Putamen (tissue), 1 donor: ENCODE measurements at places on chromosomes 12 and 14.
A peak's percentile ranks its signal among the peaks of the same experiment; 100 is the strongest.

GRCh38 chr12:22204391-22204790, 130.1 kb downstream of the ST8SIA1 start:
- no peak for DNase-seq

- no peak for DNase-seq
These were observed 46.4 kb upstream of the NID2 start for GRCh38 chr14:52115286-52115685.

- DNase-seq: peak; percentile 97
These were observed at the start of gene SUOX for GRCh38 chr12:55996715-55997534. Gene SUOX, plus strand, starts transcription at chr12:55997276. Its CDS starts 4,946 bp downstream, at chr12:56002222.

DNA sequence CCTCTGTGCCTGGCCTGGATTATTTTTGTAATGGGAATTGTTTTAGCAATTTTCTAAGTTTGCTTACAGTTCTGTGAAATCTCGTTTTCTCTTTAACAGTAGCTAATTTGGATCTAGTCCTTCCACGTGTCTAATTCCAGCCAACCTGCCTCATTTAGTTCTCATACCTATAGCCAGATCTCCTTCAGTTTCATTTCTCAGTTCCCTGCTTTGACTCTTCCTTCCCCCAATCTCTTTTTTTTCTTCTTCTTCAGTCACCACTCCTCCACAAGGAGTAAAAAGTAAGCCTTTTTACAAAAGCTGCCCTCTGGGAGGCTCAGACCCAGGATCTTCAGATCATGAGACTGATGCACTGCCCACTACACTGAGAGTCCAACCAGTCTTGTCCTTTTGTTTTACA, 1.4 kb downstream of the THTPA start:
- DNase-seq: no peak

DNA sequence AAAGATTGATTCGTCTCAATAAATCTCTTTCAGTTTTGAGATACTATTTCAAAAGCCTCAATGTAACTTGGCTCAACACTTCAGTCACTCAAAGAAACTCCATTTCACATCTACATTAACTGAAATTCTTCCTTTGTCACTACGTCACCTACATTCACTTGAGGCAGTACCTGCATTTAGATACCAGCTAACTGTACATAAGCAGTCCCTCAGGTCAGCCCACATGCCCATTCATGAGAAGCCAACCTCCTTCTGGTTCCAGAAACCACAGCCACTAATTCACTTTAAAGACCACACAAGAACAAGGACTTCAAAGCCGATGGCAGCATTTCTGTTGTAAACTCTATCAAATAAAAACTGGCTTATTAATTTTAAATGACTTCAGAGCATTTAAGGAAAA, 43.0 kb downstream of the SETD3 start:
- DNase-seq: no peak

DNA sequence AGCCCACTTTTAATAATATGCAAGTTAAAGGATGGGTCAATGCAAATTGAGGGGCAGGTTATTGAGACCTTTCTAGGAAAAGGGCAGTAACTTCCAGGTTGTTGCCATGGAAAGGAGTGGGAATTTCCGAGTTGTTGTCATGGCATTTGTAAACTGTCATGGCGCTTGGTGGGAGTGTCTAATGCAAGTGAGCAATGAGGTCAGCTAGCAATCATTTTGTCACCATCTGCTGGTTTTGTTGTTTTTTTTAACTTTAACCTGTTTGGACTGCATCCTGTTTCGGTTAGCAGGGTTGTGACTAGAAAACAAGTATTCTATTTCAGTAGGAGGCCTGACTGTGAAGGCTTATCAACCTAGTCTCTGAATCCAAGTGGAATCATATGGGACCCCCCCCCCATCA, 85.8 kb upstream of the TSPAN11 start:
- no peak for DNase-seq

- no peak for DNase-seq
These were observed 11.2 kb downstream of the COX14 start for GRCh38 chr12:50123203-50123602.

- DNase-seq: no peak
These were observed 15.8 kb upstream of the RASSF8 start for GRCh38 chr12:25942709-25943108.

- DNase-seq: no peak
These were observed 40.5 kb upstream of the EID3 start for GRCh38 chr12:104263026-104263425.

DNA sequence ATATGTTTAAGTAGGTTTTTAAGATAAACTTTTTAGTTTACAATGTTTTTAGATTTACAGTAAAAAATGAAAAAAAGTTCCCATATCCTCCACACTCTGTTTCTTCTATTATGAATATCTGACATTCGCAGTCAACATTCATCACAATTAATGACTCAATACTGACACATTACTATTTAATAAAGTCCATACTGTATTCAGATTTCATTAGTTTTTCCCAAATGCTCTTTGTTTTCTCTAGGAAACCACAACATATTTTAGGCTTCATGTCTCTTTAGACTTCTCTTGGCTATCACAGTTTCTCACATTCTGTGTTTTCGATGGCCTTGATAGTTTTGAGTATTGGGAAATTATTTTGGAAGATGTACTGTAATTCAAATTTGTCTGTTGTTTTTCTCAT, 399.8 kb downstream of the SLC6A15 start:
- DNase-seq: no peak

DNA sequence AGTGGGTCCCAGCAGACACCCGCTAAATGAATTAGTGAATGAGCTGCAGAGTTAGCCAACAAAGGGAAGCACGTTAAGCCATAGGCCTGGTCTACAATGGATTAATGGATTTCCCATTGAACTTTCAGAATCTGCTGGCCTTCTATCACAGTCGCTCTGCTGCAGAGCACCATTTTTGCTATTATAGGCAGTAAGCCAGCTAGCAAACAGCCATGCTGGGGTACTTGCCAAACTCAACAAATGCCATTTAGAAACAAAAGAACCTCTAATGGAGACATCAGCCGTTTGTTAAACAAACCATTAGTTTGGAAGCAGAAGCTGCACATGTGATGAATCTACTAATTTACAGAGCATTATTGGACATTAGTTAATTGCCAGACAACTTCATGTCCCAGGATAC, 181.1 kb upstream of the STXBP6 start:
- no peak for DNase-seq

DNA sequence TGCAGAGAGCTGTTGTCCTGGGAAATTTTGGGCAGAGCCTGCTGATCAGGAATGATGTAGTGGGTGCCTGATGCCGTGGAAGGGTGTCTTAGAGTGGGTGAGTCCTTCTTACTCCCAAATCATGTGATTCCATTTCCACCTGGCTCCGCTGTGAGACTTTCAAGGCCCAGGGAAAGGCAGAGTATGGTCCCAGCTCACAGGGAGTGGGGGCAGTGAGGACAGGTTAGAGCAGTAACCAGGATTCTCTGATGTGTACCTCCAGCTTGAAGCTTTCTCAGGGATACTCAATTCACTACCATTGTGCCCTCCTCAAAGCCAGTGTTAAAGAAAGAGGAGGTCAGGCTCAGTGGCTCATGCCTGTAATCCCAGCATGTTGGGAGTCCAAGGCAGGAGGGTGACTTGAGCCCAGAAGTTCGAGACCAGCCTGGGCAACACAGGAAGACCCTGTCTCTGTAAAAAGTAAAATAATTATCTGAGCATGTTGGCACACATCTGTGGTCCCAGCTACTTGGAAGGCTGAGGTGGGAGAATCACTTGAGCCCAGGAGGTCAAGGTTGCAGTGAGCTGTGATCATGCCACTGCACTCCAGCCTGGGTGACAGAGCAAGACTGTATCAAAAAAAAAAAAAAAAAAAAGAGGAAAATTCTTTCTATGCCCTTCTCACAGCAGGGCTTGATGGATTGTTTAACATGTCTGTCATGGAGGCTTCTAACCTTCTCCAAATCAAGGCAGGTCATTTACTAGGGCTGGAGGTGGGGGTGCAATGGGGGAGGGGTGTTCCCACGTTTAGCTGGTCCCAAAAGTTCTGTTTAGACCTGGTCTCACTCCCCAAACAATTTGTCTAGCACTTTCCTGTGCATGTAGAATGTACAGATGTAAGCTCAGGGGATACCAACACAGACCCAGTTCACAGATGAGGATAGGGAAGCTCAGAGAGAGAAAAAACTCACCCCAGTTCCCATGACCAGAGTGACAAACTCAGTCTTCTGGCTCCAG, 12.5 kb upstream of the IQSEC3 start:
- no peak for DNase-seq

DNA sequence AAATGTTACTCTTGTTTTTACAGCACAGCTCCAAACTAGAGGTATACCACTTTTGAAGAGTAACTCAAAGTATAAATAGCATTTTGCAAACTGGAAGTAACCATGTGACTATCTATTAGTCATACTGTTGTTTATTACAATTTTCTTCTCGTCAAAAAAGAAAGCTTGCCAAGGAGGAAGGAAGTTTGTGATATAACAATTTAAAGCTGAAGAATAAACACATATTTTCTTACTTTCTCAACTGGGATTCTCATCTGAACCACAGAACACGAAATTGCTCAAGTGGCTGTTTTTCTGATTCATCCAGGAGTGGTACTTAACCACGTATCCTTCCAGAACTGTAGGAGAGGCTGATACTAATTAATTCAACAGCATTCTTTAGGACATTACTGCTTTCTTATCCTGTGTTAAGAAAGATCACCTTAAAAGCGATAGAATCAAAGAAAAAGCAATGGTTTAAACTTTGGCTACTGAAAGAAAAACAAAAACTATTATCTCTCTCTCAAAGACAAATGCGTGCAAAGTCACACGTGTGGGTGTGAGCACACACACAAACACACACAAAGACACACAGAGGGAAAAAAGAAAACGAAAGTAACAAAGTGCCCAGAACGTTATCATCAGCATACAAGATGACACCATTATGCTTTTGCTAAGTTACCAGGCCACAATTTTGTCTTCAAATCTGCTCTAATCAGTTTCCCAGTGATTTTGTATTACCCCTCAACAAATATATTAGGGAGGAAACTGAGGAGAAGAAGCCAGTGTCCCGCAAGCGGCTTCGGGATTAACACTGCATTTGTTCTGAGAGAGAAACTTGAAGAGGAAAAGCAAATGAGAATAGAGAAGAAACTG, at the start of gene CLEC2B:
Gene CLEC2B, minus strand, starts transcription at position 48 of the 855 bp plus-strand sequence.
- DNase-seq: no peak

GRCh38 chr14:81509838-81510452, 23.7 kb downstream of the SEL1L start:
- no peak for DNase-seq

DNA sequence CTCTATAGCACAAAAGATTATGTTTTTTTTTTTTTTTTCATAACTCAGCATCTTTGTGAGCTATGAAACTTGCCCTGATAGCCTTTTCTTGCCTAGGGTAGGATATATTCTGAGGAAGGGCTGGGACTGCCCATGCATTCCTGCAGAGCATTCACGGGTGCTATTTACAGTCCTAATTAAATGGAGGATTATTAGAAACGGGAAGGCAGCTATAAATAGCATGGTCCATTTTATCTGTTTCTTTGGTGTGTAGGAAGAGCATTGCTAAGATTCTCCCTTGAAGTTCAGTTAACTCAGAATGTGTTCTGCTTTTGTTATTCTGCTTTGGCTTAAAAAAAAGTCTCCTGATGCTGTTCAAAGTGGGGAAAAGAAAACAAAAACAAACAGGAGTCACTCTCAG, 630.9 kb downstream of the DIO2 start:
- no peak for DNase-seq

DNA sequence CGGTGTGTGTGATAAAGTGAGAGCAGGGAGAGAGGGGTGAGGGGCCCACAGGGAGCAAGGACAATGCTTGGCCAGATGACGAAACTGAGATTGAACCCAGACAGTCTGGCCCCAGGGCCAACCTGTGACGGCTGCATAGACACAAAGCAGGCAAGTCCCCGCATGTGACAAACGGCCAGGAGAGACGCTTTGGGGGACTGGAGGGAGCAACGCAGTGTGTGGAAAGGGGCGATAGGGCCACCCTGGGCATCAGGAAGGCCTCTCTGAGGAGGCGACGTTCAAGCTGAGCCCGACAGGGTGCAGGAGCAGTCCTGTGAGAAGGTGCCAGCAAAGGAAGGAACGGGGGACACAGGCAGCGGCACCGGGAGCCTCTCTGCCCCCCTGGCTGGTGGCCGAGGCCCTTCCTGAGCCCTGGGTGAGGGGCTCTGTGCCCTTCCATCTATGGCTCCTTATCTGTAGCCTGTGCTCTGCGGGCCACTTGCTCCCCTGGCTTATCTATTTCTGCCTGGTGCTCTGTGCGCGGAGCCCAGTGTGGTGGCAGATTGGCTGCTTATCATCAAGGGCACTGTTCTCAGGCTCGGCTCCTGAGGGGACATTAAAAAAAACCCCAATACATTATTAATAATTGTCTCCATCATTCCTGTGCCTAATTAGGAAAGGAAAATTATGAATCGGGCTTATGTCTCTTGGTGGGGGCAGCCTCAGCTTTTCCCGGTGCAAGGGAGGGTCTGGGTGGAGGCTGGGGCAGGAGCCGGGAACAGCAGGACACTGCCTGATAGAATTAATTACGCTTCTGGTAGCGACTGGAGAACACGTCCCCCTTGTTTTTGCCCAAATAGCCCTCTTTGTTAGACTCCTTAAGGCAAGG, 39.8 kb downstream of the PRIMA1 start:
- no peak for DNase-seq

GRCh38 chr12:40645361-40645760, 46.9 kb upstream of the CNTN1 start:
- no peak for DNase-seq

DNA sequence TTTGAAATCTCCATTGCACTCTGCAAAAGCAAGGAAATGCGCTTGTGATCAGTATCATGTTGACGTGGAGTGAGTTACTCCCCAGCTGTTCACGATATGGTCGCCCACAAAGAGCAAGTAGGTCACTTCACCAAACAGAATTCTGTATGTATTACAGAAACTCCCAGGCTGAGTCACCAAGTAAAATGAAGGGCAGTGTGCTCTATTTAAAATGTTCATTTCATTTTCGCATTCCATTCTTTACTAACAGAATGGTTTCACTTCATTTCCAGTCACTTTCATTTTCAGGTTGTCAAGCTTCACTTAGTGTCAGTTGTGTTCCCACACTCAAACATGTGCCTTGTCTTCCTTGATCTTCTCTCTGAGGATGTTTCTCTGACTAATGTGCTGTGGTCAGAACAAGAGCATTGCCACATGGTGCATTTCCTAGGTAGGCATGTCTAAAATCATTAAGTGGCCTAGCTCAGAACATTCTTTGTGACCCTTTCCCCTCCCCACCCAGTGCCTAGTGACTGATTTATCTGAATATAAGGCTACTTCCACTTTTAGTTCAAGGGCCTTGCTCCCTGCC, 391.2 kb downstream of the RAD51B start:
- DNase-seq: no peak

DNA sequence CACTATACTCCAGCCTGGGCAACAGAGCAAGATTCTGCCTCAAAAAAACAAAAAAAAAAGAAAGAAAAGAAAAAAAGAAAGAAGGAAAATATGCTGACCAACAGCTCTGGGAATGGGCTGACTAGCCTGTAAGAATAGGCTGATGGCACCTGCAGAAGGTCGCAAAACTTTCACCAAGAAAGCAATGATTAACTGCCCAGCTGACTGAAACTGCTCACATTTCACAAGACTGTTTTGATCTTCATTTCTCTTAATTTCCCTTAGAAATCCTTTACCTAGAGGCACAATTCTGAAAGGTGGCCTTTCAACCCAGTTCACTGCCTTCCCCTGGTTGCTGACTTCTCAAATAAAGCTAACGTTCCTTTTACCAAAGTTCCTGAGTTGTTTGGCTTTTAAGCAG, 12.4 kb downstream of the BEST3 start:
- no peak for DNase-seq

- DNase-seq: no peak
These were observed 100.3 kb downstream of the SAMD4A start for GRCh38 chr14:54667026-54667744.

- DNase-seq: peak; percentile 49
These were observed 205.4 kb downstream of the NAV3 start for GRCh38 chr12:78035901-78036606.
